Transverse colon (tissue), 4 donors: ENCODE measurements at places on chromosomes 3 and 15. TPM values are rescaled to one million over a fixed set of nuclear protein-coding genes. Genes with fewer than 3 reads are reported as not detected.

GRCh38 chr15:29380466-29380865, 110.8 kb upstream of the NSMCE3 start:
- no peak for DNase-seq

- DNase-seq = no peak
Observed at GRCh38 chr15:26848498-26848897, 18.4 kb upstream of the GABRA5 start.

GRCh38 chr3:177641206-177641605, 443.9 kb upstream of the TBL1XR1 start:
- DNase-seq = no peak

The SLC12A8 gene
- total RNA-seq = 5.4 TPM
